Stimulated activated CD4-positive, alpha-beta T cell treated with anti-CD3 and anti-CD28 coated beads, TNF-alpha, amount 100 ng/mL, for 4 hours (primary cell): ENCODE measurements at places on chromosomes 11 and 22.

DNA sequence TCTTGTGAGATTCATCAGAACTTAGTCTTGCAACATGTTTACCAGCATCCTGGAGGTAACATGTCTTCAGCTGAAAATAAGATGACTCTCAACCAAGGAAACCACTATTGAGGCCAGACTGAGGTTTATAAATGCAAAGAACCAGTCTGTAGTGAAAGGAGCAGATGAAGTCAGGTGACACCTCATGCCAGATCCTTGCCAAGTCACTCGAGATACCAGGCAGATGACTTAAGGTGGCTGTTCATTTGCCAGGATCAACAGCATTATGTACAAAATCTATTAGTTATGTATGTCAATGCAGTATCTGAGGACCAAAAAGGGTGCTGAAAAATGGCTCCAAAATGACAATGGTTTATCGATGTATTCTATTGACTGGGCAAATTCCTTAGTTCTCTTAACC is 100.0 kb upstream of the SOX6 start:
- DNase-seq = no peak

DNA sequence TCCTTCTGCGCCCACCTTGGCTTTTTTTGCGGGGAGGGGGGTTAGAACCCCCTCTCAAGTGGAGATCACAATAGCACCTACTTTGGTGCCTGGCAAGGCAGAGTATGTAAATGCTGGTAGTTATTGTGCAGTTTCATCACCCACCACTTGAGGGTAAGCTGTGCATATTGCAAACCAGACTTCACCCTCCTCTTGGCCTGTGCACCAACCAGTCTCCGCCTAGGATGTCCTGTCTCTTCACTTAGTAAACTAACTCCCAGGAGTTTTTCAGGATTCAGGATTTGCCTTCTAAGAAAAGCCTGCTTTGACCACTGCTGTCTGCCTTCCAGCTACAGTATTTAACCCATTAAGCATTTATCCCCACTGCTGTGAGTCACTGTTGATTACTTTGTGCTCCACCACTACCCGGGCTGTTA is 2.0 kb upstream of the UBXN1 start:
- DNase-seq = no peak

DNA sequence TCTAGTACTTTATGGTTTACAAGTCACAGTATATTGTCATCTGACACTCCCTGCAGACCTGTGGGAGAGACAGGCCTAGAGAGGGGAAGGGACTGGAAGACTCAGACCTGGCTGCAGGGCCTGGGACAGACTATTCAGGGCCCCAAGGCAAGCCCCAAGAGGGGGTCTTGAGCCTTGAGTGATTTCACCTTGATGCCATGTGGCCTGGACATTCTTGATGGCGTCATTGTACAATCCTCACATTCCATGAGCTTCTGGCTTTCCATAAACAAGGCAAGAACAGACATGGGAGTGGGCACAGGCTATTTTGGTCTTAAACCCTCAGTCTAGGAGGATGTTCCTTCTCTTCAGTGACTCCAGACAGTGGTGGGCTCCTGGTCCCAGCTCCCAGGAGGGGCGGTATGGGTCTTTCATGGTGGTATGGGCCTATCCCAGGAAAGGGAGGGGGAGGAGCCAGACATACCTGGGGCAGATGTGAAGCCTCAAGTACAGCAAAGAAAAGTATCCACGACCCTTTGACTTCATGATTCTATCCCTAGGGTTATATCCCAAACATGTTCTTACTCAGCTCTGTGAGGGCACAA is 1.8 kb upstream of the TBC1D10A start:
- DNase-seq = no peak

DNA sequence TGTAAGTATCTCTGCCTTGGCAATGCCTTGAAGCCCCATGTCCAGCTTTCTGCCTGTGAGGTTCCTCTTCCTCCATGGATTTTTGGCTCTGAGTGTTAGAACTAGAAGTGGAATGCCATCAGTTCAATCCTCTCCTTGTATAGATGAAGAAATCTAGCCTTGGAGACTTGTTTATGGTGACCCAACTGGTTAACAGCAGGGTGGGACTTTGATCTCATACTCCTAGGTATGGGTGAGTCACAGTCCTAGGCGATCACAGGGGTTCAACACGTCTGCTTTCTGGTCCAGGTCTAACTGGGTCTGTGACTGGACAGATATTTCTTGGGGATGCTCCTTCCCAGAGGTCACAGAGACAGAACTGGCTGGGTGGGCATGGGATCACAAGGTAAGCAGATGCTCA is 9.2 kb upstream of the MTFP1 start:
- no peak for DNase-seq

DNA sequence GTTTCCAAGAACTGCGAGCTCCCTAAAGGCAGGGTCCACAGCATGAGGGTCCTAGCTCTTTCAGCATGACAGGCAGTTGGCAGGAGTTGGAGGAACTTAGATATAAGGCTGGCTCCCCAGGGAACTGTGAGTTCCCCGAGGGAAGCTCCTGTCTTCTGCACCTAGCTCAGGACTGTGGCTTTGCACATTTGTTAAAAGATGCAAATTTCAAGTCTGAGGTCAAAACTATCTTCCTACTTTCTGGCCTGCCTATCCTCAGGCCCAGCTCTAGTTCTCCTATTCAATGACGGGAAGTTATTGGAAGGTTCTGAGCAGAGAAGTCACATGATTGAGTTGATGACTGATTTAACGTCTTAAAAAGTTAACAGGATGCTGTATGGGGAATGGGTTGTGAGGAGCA is 11.7 kb upstream of the UCP3 start:
- no peak for DNase-seq

GRCh38 chr22:47092896-47093311 is 330.5 kb downstream of the TBC1D22A start:
- DNase-seq = no peak

DNA sequence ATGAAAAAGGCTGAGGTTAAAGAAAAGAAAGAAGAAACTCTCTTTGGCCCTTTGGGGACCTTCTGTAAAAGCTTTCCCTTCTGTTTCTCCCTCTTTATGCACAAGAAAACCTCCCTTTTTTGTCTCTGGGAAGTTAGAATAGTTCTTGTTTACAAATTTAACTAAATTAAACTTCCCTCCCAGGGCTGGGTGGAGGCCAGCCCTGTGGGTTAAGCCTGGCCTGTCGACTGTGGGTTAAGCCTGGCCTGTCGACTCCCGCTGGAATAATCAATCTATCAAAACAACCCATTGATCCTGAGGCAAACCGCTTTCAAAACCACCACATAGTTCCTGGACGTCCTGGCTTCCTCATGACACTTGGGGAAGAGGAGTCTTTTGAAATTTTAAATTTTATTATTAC is 1.2 kb upstream of the DRG1 start:
- no peak for DNase-seq

- DNase-seq = no peak
These were observed 1153.0 kb upstream of the TENM4 start for GRCh38 chr11:80593648-80594374.

DNA sequence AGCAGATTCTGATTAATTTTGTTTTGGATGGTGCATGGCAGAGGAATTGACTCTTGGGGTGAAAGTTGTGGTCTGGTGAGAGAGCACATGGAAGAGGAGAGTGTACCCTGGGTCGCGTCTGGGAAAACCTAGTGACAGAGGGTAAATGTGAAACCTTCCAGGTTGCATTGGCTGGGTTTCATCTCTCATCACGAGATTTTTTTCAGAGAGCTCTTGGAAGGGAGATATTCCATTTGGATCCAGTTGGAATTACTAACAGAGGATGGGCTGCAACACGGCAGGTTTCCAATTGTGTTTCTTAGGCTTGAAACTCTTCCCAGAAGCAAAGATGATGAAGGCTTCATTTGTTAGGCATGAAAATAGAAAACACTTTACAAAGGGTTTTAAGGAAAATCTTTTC is 109.7 kb upstream of the MTMR2 start:
- DNase-seq = no peak

DNA sequence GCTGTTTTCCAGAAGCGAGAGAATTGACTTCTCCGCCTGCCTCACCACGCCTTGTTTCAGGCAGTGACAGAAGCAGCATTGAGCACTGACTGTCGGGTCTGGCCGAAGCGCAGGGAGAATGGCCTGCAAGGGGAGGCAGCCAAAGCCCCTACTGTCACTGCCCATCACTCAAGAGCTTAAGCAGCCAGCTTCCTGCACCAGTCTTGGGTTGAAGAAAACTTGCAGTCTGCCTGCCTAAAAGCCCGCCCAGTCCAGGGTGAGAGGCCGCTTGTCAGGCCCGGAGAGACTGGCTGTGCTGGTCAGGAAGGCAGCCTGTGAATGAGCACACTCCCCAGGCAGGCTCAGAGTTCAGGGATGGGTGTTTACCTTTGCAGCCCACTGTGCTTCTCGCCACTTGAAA is 108.3 kb downstream of the PKNOX2 start:
- no peak for DNase-seq

DNA sequence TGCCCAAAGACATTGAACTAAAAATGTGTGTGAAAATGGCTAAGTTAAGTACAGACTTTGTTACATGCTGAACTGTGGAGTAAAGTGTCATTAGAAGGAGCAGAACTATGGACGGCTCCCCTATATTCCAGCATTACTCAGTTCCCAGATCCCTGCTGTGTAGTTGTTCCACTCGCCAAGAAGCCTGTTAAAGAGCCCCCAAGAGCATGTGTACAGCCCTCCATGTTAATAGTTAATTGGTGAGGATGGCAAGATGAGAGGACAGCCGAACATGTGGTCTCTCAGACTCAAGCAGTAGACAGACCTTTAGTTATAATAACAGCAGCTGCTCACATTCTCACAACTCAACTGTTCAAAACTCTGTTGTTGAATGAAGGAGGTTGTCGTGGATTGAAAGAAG is 127.4 kb downstream of the ELP4 start:
- DNase-seq = no peak

- DNase-seq = no peak
These were observed 19.4 kb downstream of the SNU13 start for GRCh38 chr22:41668971-41669911.

GRCh38 chr11:22192289-22192641 is 620 bp upstream of the ANO5 start:
- DNase-seq = no peak

GRCh38 chr22:45534339-45535192 is 31.9 kb downstream of the FBLN1 start:
- DNase-seq = no peak

DNA sequence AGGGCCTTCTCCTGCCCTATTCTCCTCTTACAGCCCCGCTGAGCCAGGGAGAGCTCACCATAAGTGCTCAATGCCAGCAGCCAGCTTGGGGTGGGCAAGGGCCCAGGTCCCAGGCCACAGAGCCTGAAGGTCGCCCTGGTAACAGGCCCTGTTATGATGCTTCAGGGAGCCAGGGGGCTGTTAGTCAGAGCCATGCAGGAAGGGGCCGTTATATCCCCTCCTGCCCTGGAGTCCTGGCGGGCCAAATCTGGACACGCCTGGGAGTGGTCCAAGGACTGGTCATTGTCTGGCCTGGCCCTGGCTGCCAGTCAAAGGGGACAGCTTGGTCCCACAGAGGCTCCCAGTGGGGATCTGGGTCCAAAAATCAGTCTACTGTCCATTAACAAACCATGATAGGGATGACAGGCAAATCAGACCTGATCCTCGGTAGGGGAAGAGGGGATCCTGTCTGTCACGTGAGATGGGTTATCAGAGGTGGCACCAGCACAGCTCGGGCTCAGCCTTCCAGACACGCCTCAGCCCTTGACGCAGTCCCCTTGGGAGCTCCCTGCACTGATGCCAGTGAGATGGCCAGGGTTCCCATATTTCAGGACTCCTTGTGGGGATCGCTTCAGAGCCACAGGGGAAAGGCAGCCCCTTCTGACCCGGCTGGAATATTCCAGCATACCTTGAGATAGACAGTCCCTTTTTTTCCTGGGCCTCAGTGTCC is 55.9 kb downstream of the LRRC32 start:
- no peak for DNase-seq

GRCh38 chr22:30326255-30326705 is 461 bp downstream of the TBC1D10A start:
- no peak for DNase-seq

DNA sequence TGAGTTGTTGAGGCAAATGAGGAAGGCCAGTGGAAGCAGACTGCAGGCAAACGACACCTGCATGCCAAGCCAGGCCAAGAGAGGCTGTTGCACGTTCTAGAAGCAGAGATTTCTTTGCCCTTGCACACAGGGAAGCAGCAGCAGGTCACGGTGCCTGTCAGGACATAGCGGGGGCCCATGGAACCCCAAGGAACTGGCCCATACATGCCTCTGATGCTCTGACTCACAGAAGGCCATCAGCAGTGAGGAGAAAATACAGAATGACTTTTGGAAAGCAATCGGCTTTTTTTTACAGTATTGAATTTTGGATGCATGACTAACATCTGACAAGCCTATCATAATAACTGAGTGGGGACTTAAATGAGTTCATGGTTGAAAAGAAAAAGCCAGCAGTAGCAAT is 123.9 kb downstream of the MPPED1 start:
- no peak for DNase-seq

- DNase-seq = no peak
These were observed at the start of gene POU2F3 for GRCh38 chr11:120239713-120240640. Gene POU2F3, plus strand, starts transcription at chr11:120240140. Its CDS starts 204 bp downstream, at chr11:120240344.

DNA sequence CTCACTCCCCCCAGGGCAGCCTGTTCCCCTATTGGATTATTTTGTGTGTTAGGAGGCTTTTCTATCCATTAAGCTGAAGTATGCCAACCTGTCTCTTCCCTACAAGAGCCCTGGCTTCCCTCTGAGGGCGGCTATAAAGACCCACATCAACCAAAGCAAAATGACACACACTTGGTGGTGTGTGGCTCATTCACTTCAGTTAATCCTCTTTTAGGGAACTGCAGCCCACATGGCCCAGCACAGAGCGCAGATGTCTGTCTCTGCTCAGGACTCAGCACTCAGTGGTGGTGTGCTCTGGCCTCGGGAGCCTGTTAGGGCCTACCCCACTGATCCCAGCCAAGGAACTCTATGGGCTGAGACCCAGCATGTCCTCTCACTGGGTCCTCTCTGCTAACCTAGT is 32.2 kb upstream of the LRRC10B start:
- no peak for DNase-seq

DNA sequence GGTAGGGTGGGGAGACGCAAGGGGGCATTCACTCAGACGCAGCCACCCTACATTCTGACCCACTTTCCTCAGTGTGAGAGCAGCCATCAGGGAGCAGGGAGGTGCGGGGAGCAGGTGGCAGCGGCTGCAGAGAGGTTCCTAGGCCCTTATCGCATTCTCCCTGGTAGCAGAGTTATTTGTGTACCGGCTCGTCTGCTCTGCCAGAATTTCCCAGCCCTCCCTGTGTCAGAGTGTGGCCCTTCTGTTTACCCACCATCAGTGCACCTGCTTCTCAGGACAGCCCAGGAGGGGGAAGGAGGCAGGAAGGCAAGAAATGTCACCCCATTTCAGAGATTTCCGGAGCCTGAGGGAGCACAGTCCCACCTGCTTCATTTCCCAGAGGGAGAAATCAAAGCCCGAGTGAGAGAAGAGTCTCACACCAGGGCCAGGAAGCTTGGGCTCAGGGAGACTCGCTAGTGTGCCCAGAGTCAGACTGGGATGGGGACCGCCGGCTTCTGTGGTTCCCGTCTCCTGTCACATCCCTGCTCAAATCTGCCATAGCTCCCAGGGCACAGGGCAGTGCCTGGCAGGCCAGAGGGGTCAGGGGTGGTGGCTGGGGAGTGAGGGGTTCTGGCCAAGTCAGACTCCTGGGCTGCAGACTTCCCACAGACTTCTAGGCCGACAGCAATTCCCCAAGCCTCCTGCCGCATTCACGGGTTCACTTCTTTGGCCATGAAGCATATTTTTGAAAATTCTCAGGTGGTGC is 49.7 kb downstream of the ARRB1 start:
- DNase-seq = no peak
